ENCODE measurements at places on chromosomes 11 and 22. TPM values are rescaled to one million over a fixed set of nuclear protein-coding genes. Genes with fewer than 3 reads are reported as not detected.

Gene DDI1
- not detected for total RNA-seq

Gene BMAL1
- 44.0 TPM for total RNA-seq

Gene PAMR1
- total RNA-seq: 46.7 TPM

Gene HTR3A
- total RNA-seq: not detected

Gene HSCB
- total RNA-seq: 15.0 TPM

Gene ARHGAP8
- 9.3 TPM for total RNA-seq

Gene OR8G1
- total RNA-seq: not detected

Gene APOBEC3H
- total RNA-seq: not detected

Gene FDX1
- total RNA-seq: 9.1 TPM

Gene RPS25
- total RNA-seq: 1,843 TPM

Gene ACRV1
- total RNA-seq: not detected

Measured in vagina (tissue), 2 donors.